Activated CD8-positive, alpha-beta T cell treated with anti-CD3 and anti-CD28 coated beads, Interleukin-2, amount 10 ng/mL, durations not matched to agents 7 days and 5 days (primary cell): ENCODE measurements at places on chromosomes 2 and 18. TPM values are rescaled to one million over a fixed set of nuclear protein-coding genes. Genes with fewer than 3 reads are reported as not detected.

CPO gene
- total RNA-seq: not detected

B4GALT6 gene
- 1.3 TPM for total RNA-seq

MFSD2B gene
- total RNA-seq: 0.44 TPM

CFAP65 gene
- total RNA-seq: not detected

ZNF514 gene
- total RNA-seq: 17.4 TPM

TMEM87B gene
- total RNA-seq: 19.9 TPM

KIF3C gene
- 11.3 TPM for total RNA-seq

IL36RN gene
- not detected for total RNA-seq

NEU2 gene
- total RNA-seq: not detected

HOXD8 gene
- total RNA-seq: not detected

UGT1A5 gene
- total RNA-seq: not detected

GPR148 gene
- total RNA-seq: not detected

CYP1B1 gene
- total RNA-seq: 2.3 TPM

CD302 gene
- 0.23 TPM for total RNA-seq

UGT1A4 gene
- not detected for total RNA-seq

NFU1 gene
- total RNA-seq: 30.4 TPM

GNAL gene
- total RNA-seq: not detected

KLHL29 gene
- total RNA-seq: 4.4 TPM

TDRD15 gene
- not detected for total RNA-seq

POTEJ gene
- not detected for total RNA-seq

CNGA3 gene
- total RNA-seq: not detected

SCYGR4 gene
- total RNA-seq: not detected
